DMS79 (cell line): ENCODE measurements at places on chromosomes 1 and 21.

- no peak for DNase-seq
These were observed 107.7 kb downstream of the MAB21L3 start for GRCh38 chr1:116218922-116219321.

- DNase-seq = no peak
These were observed 78.2 kb downstream of the SIM2 start for GRCh38 chr21:36776981-36777617.

DNA sequence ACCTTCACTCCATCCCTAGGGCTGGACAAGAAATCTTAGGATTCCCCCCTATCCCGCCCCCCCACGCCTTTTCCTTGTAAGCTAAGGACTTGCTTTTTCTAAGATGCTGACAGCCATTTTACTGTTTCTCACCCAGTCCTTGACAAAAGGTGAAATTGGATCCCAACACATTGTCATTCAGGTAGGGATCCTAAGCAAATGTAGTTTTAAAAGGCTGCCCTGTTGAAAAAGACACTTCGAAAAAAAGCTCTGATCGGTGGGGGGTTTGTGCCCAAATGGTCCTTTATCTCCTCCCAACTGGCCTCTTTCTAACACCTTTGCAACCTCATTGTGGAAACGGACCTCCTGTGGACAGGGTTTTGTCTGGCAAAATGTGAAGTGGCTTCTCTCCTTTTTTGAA is 2.9 kb downstream of the CACHD1 start:
- DNase-seq = no peak

DNA sequence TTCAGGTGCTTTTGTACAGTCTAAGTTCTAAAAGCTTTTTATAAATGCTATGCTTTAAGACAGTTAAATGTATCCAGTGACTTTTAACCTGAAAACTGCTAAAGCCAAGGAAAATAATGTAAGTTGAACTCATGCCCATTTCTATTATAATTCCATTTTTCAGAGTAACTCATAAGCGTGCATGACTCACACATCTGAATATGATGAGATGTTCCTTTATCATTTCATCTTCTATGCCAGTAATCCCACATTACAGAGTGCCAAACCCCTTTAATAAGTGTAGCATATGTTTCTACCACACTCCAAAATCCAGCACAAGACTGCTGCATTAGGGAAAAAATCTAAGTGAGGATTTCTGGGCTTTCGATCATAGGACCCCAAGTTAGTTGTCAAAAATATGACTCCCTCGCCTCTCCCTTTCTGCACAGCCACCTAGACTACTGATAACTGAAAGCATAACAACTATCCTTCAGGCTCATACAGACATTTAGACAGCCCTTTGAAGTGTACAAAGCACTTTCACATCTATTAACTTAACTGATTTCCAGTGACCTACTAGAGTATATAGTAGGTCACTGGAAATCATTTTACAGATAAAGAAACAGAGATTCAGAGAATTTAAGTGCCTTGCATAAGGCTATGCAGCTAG is 45.3 kb downstream of the JAK1 start:
- DNase-seq = no peak

- no peak for DNase-seq
These were observed 1.3 kb downstream of the SH2D2A start for GRCh38 chr1:156815307-156815826.

DNA sequence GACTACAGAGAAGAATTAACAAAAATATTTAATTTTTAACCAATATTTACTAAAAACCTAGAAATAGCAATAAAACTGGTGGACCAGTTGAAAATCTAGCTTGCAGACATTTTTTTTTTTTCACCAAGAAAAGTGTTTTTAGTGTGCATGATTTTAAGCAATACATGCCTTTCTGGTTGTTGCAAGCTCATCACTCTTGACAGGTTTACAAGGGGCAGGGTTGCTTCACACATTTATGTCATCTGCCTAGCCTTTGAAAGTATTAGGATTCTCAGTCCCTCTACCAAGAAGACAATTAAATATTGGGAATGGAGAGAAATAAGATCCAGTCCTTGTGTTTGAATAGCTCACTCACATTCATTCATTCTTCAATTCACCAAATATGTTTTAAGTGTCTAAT is 53.8 kb upstream of the LYPLAL1 start:
- DNase-seq = no peak

- DNase-seq = peak; percentile 69
These were observed 58.0 kb downstream of the PUM1 start for GRCh38 chr1:31007462-31007991.

DNA sequence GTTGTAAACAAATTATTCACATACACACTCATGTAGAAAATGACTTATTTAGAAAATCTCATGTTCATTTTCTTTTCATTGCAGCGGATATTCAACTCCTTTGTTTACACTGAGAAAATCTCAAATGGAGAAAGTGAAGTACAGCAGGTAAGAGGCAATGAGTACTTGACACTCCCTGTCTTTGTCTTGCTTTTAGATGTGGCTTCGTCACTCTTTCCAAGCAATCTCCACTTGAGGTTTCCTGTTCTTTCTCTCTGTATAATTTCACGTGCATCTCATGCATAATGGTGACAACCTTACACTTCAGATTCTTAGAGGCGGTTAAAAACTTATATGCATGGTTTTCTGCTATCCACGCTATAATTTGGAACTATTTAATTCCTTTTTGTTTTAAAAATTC is 80.6 kb downstream of the CACHD1 start:
- DNase-seq = no peak

- DNase-seq = no peak
These were observed 4.8 kb downstream of the IL10RB start for GRCh38 chr21:33270986-33271385.
